ENCODE measurements at places on chromosomes 12 and 14.

DNA sequence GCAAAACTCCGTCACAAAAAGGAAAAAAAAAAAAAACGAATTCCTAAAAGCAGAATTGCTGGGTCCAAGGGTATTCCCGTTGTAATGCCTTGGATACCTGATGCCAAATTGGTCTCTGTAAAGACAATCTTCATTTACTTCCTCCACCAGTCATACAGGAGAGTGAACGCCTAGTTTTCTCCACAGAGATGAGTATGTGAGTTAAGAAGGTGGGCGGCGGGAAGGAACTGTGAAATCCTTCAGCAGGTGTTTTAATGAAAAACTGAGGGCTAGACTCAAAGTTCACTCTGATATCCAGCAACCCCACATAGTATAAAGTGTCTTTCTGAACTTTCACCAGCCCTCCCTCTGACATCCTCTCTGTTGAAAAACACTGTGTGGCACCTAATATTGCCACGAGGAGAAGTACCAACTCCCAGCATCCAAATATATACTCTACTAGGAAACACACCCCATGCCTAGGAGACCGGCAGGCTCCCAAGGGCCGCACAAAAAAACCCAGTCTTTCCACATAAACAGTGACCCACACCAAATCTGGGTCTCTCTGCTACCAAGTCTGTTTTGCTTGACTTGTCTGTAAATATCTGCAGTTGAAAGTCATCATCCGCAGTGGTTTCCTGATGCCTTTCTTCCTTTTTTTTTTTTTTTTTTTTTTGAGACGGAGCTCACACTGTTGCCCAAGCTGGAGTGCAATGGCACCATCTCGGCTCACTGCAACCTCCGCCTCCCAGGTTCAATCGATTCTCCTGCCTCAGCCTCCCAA is 30.3 kb upstream of the FOXN3 start:
- DNase-seq = no peak

DNA sequence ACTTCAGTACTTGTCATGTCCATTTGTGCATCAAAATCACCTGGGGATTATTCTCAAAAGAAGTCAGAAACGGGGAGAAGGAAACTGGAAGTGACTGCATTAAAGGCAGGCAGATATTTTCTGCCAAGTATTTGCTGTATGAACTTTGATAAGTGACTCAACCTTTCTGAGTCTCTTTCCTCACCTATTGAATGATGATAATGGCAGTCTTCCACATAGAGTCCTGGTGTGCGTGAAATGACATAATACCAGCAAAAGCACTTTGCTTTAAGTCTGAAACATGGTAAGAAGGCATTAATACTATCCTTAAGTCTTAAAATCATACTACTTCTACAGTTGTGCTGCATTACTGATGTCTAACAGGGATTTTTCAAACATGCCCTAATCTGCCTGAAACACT is 278.5 kb downstream of the ADAMTS20 start:
- no peak for DNase-seq

GRCh38 chr14:88270776-88271175 is 52.3 kb downstream of the KCNK10 start:
- DNase-seq = no peak

GRCh38 chr14:72916174-72916573 is 10.1 kb upstream of the DCAF4 start:
- no peak for DNase-seq

- no peak for DNase-seq
Observed at GRCh38 chr14:90666571-90666970, 149.7 kb downstream of the TTC7B start.
